Posterior vena cava (tissue), 2 donors: ENCODE measurements at places on chromosomes 1 and 21. TPM values are rescaled to one million over a fixed set of nuclear protein-coding genes. Genes with fewer than 3 reads are reported as not detected.

CELA3B gene
- 2.5 TPM for total RNA-seq

BOLA1 gene
- 10.7 TPM for total RNA-seq

ATP1A4 gene
- not detected for total RNA-seq

ERRFI1 gene
- total RNA-seq = 84.4 TPM

LRRC71 gene
- not detected for total RNA-seq

SERBP1 gene
- total RNA-seq = 139 TPM
